ENCODE measurements at places on chromosomes 4 and X.

- peak; percentile 11 for DNase-seq
These were observed 138.6 kb downstream of the AFF1 start for GRCh38 chr4:87073199-87074120.

GRCh38 chr4:186473933-186474332, 81.4 kb downstream of the MTNR1A start:
- no peak for DNase-seq

DNA sequence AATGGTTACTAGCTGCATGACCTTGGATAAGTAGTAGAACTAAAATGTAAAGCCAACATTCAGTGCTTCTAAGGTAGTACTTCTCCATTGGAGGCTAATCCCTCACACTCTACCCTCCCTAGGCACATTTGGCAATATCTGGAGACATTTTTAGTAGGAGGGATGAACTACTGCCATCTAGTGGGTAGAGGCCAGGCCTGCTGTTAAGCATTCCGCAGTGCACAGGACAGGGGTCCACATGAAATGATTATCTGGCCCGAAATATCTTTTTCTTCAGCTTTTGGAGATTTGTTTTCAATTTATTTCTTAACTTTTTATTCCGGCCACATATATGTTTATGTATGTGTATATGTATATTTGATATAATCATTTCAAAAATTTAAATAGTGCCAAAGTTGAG, 36.0 kb upstream of the SPANXC start:
- DNase-seq = no peak

GRCh38 chr4:180081072-180081471, 2162.1 kb upstream of the TENM3 start:
- DNase-seq = no peak

- DNase-seq = no peak
These were observed 128.5 kb downstream of the PRSS12 start for GRCh38 chr4:118224243-118224829.

- DNase-seq = no peak
These were observed 22.0 kb downstream of the TBL1X start for GRCh38 chrX:9486786-9487387.

DNA sequence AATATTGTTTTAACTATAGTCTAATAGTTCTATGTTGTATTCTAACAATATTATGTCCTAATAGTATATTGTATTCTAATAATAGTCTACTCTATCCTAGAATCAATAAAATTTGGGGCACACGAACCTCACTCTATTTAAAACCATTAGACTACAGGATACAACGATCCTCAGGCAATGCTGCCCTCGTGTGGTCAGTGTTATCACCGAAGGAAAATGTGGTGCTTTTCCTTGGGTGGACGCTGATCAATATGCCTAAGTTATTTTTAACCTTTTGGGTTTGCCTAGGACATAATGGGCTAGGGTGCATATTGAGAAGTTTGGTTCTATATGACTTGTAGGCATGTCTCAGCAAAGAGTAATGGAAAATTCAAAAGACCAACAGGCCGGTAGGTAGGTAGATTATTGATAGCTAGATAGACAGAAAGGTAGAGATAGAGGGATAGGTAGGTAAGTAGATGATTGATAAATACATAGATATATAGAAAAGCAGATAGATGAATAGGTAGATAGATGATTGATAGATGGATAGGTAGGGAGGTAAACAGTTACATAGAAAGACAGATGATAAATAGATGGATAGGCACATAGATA, 75.1 kb downstream of the PRKX start:
- peak; percentile 23 for DNase-seq
